ENCODE measurements at places on chromosomes 3 and 15.

- DNase-seq: no peak
Observed at GRCh38 chr3:186921578-186921977, 8.7 kb upstream of the ST6GAL1 start.

DNA sequence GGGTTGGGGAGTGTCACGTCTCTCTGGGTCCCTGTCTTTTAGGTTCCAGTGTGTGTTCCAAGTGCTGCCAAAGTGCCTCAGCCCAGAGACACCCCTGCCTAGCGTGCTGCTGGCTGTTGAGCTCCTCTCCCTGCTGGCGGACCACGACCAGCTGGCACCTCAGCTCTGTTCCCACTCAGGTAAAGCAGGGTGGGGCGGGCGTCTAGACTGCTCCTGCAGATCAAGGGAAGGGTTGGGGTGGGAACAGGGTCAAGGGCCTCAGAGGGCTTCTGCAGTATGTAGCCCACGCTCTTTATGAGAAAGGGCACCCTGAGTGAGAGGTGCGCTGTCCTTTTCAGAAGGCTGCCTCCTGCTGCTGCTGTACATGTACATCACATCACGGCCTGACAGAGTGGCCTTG is 17.2 kb downstream of the ATRIP start:
- no peak for DNase-seq

GRCh38 chr3:89841041-89841440 is 733.6 kb downstream of the EPHA3 start:
- DNase-seq: no peak

DNA sequence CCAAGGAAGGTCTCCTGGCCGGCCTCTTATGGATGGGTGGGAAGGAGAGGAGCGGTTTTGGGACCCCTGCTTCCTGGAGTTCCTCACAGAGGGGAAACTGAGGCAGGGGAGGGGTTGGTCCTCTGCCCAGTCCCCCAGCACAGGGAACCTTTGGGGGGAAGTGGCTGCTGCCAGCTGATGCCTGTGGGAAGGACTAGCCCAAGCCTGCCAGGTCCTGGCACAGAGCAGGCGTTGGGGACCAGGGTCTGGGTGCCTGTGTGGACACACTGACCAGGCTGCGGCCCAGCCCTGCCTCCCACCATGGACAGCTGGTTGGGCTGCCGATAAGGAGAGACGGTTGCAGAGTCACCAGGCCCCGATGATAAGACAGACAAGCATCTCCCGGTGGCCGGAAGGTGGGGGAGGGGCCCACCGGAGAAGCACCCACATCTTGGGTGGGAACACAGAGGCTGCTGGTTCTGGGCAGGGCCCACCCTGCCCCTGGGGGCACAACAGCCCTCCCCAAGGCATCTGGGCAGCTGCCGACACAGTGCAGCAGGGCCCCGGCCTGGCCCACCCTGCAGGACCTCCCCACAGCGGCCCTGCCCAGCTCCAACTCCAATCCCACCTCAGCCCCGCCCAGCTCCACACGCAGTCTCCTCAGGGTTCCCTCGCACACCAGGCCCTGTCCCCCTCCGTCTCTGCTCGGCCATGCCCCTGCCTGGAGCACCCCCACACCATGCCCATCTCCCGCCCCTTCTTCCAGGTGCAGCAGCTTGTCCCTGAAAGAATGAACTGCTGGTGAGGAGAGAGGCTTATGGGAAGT is 50.7 kb downstream of the DNAJB8 start:
- no peak for DNase-seq

- no peak for DNase-seq
Observed at GRCh38 chr3:195760345-195761122, 39.8 kb downstream of the MUC20 start.

DNA sequence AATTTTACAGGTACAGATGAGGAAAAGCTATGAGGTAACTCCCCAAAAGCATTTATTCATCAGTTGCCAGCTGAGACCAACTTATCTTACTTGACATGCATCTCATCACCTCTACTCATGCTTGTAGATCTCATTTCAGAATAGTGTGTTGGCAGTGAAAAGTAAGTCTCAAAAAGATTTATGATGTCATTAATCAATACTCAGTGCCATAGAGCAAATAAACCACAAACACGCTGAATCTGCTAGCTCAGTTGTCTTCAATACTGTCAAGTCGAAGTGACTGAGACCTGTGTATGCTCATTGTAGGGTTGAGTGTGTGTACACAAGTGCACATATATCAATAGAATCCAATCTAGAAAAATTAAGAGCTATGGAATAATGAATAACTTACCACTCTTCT is 413.5 kb downstream of the CNTN3 start:
- DNase-seq: no peak

GRCh38 chr15:94674296-94674695 is 442.9 kb downstream of the MCTP2 start:
- no peak for DNase-seq

GRCh38 chr3:198070871-198071270 is 110.9 kb downstream of the LMLN start:
- no peak for DNase-seq

GRCh38 chr15:43436395-43436794 is 56.6 kb downstream of the TP53BP1 start:
- no peak for DNase-seq

DNA sequence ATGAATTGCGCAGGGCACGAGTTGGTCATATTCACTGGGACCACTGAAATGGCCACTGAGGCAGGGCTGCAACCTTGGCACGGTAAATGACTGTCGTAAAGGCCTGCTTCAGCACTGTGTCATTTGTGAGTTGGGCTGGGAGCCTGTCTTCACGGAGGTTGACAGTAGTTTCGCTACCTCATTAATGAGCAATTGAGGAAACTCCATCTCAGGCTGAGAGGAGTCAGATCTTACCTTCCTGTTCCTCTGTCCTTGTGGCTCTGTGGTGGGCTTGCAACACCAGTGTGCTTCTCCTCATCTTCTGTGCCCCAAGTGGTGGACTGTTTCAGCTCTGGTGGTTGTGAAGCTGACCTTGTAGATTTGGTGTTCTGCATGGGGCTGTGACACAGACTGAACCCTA is 80.1 kb upstream of the EIF1B start:
- no peak for DNase-seq

GRCh38 chr3:171542976-171543375 is 82.8 kb upstream of the TNIK start:
- no peak for DNase-seq

- no peak for DNase-seq
Observed at GRCh38 chr3:102573483-102574028, 138.7 kb downstream of the ZPLD1 start.

- no peak for DNase-seq
Observed at GRCh38 chr15:40349163-40349562, 1.7 kb upstream of the PHGR1 start.

- DNase-seq: no peak
Observed at GRCh38 chr3:188031121-188031520, 122.8 kb upstream of the LPP start.

- DNase-seq: no peak
Observed at GRCh38 chr3:29637068-29637467, 356.2 kb downstream of the RBMS3 start.

DNA sequence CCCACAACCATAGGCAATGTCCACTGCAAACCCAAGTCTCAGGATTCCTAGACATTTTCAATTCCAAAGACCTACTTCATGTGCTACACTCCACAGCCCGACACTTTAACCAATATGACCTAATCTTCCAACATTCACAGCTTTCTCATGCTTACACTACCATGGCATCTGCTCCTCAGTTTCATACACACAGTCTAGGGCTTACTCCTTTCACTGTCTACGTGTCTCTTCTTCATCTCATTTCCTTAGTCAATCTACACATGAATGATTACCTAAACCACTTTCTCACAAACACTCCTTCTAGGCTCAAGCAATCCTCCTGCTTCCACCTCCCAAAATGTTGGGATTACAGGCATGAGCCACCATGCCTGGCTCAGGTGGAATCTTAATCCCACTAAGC is 106.3 kb downstream of the STAG1 start:
- no peak for DNase-seq

- no peak for DNase-seq
Observed at GRCh38 chr3:156705761-156706616, 31.6 kb downstream of the TIPARP start.

GRCh38 chr3:133441867-133442270 is 42.0 kb downstream of the BFSP2 start:
- DNase-seq: no peak

DNA sequence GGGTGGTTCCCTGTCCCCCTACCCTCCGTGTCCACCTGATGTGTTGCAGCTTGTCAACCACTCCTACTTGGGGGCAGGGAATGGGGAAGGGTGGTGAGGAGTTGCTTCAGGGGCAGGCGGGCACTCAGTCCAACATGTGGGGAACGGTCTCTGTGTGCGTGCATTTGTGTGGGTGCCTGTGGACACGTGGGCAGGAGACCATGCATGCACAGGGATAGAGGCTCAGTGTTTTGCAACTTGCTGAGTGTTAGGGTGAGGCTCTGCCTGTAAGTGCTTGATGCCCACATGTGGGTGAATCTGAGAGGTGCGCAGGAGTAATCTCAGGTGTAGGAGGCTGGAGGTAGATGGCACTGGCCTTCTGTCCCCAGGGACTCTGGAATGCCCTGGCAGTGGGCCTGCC is 24.4 kb upstream of the TMEM115 start:
- no peak for DNase-seq

GRCh38 chr3:37072892-37073291 is 79.6 kb downstream of the MLH1 start:
- DNase-seq: no peak

DNA sequence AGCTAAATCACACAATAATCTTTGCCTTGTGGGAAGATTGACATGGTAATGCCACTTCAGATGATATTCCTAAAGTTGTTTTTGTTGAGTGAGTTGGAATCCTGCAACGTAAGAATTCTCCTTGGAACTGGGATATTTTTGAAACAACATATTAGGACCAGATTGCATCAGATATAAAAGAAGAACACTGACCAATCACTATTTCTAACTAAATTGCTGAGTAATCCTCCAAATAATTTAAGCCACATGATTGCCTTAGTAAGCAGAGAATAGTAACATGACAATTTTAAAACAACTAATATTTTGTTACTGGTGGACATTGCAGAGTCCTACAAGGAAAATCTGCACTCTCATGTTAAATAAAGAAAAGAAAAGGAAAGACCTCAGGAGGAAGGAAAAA is 353.9 kb upstream of the LMCD1 start:
- no peak for DNase-seq

DNA sequence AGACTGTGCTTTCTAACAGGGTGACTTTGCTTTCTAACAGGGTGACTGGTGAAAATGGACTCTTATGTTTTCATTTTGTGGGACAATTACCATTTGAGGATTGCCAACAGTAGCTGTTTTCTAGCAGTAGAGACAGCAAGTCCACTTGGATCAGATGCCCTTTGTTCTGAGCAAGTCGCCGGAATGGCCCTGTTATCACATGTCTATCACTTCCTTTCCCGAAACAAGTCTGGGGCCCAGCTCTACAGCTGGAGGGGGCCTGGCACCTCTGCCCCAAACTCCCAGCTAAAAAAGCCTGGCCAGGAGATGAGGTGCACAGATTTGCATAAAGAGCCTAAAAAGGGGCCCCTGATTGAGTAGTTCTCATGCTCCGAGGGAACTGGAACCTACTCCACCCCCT is 44.6 kb downstream of the THBS1 start:
- no peak for DNase-seq

- no peak for DNase-seq
Observed at GRCh38 chr3:135163701-135164100, 368.6 kb downstream of the EPHB1 start.

DNA sequence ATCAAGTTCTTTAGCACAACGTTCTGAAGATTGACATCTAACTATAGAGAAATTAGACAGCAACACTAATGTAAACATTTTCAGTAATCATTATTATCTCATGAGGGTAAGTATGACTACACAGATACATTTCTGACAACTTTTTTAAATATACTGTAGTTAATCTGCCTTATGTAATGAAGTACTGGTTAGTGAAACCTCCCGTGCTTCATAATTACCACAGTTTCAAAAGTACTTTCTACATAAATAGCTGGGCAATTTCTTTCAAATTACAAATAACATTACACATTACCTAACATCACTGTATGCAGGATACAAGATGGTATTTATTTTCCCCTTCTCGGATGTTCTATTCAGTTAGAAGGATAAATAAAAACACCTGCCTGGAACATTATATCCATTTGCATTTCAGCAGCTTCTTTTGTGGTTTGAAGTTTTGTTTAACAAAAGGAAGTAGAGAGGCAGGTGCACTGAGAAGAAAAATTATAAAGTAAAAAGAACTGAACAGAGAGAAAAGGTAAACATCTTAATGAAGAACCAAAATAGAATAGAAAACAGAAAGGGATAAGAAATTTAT is 1241.5 kb upstream of the GBE1 start:
- DNase-seq: no peak

DNA sequence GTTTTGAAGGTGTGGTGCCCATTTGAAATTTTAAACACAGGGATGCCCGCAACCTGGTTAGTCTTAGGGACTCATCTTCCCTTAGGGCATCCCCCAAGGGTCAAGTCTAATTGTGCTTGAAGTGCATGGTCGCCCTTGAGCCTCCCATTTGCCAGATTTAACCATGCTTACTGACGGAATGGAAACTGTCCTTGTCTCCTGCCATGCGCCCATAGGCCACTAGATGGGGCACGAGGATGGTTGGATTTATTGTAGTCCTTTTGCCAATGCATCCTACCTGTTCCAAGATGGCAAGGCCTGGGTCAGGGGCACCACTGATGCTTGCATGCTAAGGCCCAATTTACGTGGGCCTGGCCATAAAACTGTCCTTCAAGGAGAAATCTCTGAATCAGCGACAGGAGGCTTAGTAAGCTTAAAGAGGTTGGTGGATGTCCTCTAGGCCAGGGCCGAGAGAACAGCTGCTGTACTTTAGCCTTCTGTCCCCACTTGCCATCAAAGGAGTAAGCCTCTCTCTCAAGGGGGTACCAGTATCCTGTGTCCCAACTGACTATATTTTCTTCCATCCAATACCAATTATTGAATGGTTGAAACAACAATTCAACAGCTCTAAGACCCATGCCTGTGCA is 355.4 kb downstream of the OTOL1 start:
- peak; percentile 80 for DNase-seq

GRCh38 chr3:60636846-60637245 is 614.4 kb downstream of the FHIT start:
- DNase-seq: no peak

DNA sequence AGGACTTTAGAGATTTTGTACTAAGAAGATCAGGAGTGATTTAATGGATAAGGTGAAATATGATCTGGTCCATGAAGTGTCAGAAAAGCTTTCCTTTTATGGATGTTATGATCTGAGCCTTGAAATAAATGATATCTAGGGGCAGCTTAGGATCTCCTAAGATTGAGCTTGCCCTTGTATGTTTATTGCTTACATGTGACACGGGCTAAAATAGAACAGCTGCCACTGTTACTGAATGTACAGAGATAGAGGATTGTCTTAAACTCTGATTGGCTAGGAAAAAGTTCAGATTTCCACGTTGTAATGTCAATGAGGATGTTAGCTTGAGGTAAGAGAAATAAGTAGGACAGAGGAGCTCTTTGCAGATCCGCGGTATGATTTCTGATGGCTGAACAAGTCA is 8.8 kb downstream of the FYTTD1 start:
- DNase-seq: no peak

Measured in glutamatergic neuron (in vitro differentiated cells).